ENCODE measurements at places on chromosomes 6 and 20. TPM values are rescaled to one million over a fixed set of nuclear protein-coding genes. Genes with fewer than 3 reads are reported as not detected.

DNA sequence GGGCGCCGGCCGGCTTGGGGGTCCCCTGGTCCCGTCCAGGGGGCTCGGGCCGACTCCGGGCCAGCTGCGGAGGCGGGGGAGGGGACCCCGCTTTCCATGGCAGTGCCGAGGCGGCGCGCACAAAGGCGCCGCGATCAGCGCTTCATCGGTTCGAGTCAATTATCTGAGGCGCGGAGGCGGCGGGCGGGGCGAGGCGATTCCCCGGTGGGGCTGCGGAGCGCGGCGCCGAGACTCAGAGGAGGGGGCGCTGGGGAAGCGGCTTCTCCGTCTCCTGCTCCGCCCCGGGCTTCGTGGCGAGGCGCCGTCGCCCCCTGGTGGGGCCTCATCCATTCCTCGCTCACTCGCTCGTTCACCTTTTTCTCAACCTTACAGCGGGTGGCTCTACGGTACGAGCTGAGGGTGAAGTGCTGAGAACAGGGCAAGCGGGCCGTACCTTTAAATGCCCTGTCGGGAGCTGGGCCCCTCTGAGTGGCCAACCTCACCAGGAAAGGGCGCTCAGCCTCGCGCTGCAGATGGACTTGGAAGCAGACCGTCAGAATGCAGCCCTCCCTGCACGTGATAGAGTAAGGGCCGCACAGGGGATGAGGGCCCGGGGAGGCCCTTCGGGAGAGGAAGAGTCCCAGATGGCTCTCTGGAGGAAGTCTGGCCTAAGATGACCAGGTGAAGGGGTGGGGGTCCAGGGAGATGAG lies 39.9 kb downstream of the SLC52A3 start:
- peak; percentile 63 for DNase-seq
- peaks cover 8% of the 10 kb centered on the region for H3K4me1 ChIP-seq
- H3K36me3 ChIP-seq: no peaks in the 10 kb centered on the region
- H3K27ac ChIP-seq: peak overlapping the region; percentile 53
- H3K4me3 ChIP-seq: peak overlapping the region; percentile 54
- no peaks in the 10 kb centered on the region for H3K27me3 ChIP-seq

DNA sequence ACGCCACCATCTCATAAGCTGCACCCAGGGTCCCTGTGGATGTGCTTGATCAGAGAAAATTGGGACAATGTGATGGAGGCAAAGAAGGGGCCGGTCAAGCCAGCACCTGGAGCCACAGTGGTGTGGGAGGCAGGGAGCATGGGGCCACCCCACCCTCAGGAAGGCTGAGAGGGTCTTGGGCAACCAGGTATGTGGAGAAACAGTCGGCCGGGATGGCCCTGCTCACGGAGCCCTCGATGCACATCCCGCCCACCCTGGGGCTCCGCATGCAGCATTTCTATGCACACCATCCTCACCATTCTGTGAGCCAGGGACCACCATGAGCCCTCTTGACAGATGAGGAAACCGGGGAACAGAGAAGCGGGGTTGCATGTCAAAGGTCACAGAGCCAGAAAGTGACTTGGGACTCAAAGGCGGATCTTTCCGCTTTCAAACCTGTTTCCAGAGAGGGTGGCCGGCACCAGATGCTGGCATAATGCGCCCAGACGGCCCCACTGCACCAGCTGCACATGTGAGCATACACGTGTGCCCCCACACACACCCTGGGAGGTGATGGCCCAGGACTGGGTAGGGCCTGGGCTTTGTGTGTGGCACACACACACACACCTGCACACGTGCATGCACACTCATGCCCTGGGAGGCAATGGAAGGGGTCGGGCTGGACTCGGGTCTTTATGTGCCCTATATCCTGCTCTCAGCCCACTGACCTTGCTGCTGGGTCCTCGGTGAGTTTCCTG lies 398.5 kb downstream of the TAF4 start:
- no peaks in the 10 kb centered on the region for H3K36me3 ChIP-seq
- no peaks in the 10 kb centered on the region for H3K4me1 ChIP-seq
- H3K27me3 ChIP-seq: no peaks in the 10 kb centered on the region
- no peak for DNase-seq
- no peak overlapping the region for H3K27ac ChIP-seq

GRCh38 chr6:81762606-81763005 lies 10.1 kb upstream of the TENT5A start:
- H3K36me3 ChIP-seq: no peaks in the 10 kb centered on the region
- DNase-seq: no peak
- no peaks in the 10 kb centered on the region for H3K27me3 ChIP-seq
- H3K27ac ChIP-seq: no peak overlapping the region
- no peaks in the 10 kb centered on the region for H3K4me1 ChIP-seq

DNA sequence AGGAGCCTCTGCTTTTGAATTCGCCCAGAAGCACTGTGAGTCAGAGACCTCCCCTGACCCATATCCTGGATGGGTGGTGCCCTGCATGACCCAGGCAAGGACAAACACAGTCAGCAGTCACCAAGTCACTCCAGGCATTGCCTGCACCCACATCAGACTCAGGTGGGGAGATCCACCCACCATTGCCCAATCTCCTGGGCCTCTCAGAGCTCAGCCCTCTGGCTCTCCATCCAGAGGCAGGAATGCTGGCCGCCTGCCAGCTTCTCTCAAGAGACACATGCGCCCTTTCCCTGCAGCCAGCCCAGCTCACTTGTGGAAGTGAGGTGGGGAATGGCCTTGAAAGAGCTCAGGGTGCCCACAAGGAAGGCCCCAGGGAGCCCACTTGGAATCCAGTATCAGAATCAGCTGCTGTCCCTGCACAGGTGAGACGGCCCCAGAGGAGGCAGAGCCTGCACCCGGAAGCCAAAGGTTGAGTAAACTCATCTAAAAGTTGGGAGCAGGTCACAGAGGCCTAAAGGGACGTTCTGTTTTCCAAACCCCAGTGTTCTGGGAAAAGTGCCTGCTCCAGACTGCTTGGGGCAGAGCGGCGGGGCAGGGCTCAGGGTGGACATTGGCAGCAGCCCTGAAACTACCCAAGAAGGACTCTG lies 129.8 kb downstream of the PREX1 start:
- no peak overlapping the region for H3K4me3 ChIP-seq
- DNase-seq: peak; percentile 65

GRCh38 chr6:128808856-128809255 lies 74.1 kb upstream of the LAMA2 start:
- no peak overlapping the region for H3K4me3 ChIP-seq
- no peak overlapping the region for H3K27ac ChIP-seq
- H3K36me3 ChIP-seq: no peaks in the 10 kb centered on the region
- H3K4me1 ChIP-seq: no peaks in the 10 kb centered on the region
- no peaks in the 10 kb centered on the region for H3K27me3 ChIP-seq

Gene KCNS1
- 4.6 TPM for total RNA-seq
